WTC11 (cell line): ENCODE measurements at places on chromosomes 16 and 17. TPM values are rescaled to one million over a fixed set of nuclear protein-coding genes. Genes with fewer than 3 reads are reported as not detected.

GRCh38 chr17:51673070-51673469 lies 412.7 kb downstream of the UTP18 start:
- no peak for DNase-seq
- H3K4me3 ChIP-seq = no peak overlapping the region
- peaks cover 28% of the 10 kb centered on the region for H3K36me3 ChIP-seq
- peaks cover 6% of the 10 kb centered on the region; the same call in 1 of the 2 replicates for H3K27me3 ChIP-seq

DNA sequence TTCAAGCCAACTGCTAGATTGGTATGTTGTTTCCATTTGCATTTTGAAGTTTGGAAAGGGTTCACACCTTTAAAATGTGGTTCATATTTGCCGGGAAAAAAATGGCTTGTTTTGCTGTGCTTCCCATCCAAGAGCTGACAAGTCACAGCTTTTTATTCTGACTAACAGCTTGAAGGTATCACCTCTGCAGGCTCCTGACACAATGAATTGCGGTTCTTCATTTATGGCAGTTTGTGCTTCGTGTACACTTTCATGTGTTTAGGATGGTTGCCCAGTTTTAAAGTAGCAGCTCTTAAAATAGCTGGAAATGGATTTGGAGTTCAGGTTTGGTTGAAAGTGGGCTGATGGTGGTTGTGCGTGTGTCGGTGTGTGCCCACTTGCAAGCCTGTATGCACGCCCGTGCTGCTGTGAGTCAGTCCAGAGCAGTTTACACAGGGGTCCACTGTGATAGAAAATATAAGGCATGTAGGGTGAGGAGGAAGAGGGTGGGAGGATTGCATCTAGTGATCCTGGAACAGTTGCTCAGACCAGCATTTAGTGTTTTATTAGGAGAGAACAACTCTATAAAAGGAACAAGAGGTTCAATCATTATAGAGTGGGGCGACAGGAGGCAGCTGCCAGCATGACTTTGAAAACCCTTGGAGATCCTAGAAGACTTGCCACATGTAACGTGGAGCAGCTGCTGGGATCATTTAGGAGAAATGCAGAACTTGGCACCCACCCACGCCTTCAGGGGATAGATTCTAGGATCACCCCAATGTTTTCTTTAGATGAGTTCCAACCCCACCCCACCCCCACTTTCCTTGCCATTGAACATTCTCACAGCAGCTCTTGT lies 108.0 kb upstream of the TBX2 start:
- H3K4me1 ChIP-seq = peaks cover 16% of the 10 kb centered on the region
- no peak for DNase-seq
- H3K36me3 ChIP-seq = no peaks in the 10 kb centered on the region
- no peaks in the 10 kb centered on the region; the same call in none of the 2 replicates for H3K27me3 ChIP-seq

GRCh38 chr16:59154295-59154694 lies 420.2 kb upstream of the GOT2 start:
- no peaks in the 10 kb centered on the region; the same call in 1 of the 2 replicates for H3K4me1 ChIP-seq
- no peak overlapping the region for H3K4me3 ChIP-seq
- no peak overlapping the region for H3K27ac ChIP-seq
- H3K27me3 ChIP-seq = no peaks in the 10 kb centered on the region; the same call in 1 of the 2 replicates
- DNase-seq = no peak
- no peaks in the 10 kb centered on the region for H3K36me3 ChIP-seq

The FN3KRP gene
- 19.7 to 24.4 TPM (median 23.2 TPM) in 3 replicates for total RNA-seq

The CRYM gene
- total RNA-seq = 12.7 to 14.9 TPM (median 12.9 TPM) in 3 replicates

The TLCD2 gene
- 1.4 to 1.9 TPM (median 1.4 TPM) in 3 replicates for total RNA-seq
